ENCODE measurements at places on chromosomes 16 and 17. TPM values are rescaled to one million over a fixed set of nuclear protein-coding genes. Genes with fewer than 3 reads are reported as not detected.

GRCh38 chr17:13508896-13509295 lies 92.8 kb downstream of the HS3ST3A1 start:
- H3K4me3 ChIP-seq, result no peak overlapping the region
- peaks cover 1% of the 10 kb centered on the region for H3K4me1 ChIP-seq
- H3K27ac ChIP-seq, result peak overlapping the region; percentile 29
- no peaks in the 10 kb centered on the region for H3K27me3 ChIP-seq
- H3K36me3 ChIP-seq, result no peaks in the 10 kb centered on the region

Gene TBC1D3C
- not detected for total RNA-seq

Gene PDE6G
- total RNA-seq, result not detected

- H3K27ac ChIP-seq, result no peak overlapping the region
- H3K27me3 ChIP-seq, result no peaks in the 10 kb centered on the region
- no peak for DNase-seq
- no peaks in the 10 kb centered on the region for H3K4me1 ChIP-seq
- no peak overlapping the region for H3K4me3 ChIP-seq
Measured at GRCh38 chr16:59540621-59541020, 806.5 kb upstream of the GOT2 start.

Gene RCVRN
- total RNA-seq, result not detected

Gene CLDN7
- 3.3 TPM for total RNA-seq

- H3K27ac ChIP-seq, result no peak overlapping the region
- no peak for DNase-seq
- peaks cover 8% of the 10 kb centered on the region for H3K4me1 ChIP-seq
- no peaks in the 10 kb centered on the region for H3K27me3 ChIP-seq
- no peaks in the 10 kb centered on the region for H3K36me3 ChIP-seq
- no peak overlapping the region for H3K4me3 ChIP-seq
Measured at GRCh38 chr17:1753767-1754429, 8.0 kb upstream of the SERPINF1 start.

Gene CHTF8
- total RNA-seq, result 88.1 TPM

DNA sequence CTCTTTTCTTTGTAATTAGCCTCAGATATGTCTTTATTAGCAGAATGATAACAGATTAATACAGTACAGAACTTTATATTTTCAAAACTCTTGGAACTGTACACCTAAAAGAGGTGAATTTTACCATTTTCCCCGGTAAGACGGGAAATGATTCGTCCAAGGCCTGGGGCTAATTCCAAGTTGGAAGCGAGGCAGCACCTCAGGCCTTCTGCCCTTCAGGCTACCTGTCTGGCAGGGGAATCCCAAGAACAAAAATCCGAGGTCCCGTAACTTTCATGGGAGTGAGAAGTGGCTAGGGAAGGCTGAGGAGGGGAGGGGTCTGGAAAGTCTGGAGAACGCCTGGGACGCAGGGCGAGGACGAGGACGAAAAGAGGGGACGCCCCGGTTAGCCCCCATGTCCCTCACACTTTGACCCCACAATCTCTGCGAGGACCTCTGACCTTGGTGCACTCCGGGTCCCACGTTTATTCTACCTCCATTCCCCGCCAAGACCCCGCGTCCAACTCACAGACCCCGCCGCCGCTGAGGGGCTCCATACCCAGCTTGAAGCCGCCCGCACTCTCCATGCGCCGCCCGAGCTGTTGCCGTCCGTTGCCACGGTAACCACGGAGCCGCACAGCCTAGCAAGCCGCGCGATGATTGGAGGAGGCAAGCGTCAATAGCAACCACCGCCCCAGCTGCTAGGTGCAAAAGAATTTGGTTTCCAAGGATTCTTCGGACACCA lies at the start of gene HYDIN:
Gene HYDIN (minus strand): TSS at position 601 of the 724 bp plus-strand sequence. CDS start 43,827 bp downstream, outside the sequence.
- H3K4me1 ChIP-seq, result no peaks in the 10 kb centered on the region
- DNase-seq, result peak; percentile 57
- no peak within 1 kb of the TSS for H3K4me3 ChIP-seq
- no peak within 1 kb of the TSS for H3K27ac ChIP-seq
- no peaks in the 10 kb centered on the region for H3K27me3 ChIP-seq
- H3K36me3 ChIP-seq, result no peaks in the 10 kb centered on the region

DNA sequence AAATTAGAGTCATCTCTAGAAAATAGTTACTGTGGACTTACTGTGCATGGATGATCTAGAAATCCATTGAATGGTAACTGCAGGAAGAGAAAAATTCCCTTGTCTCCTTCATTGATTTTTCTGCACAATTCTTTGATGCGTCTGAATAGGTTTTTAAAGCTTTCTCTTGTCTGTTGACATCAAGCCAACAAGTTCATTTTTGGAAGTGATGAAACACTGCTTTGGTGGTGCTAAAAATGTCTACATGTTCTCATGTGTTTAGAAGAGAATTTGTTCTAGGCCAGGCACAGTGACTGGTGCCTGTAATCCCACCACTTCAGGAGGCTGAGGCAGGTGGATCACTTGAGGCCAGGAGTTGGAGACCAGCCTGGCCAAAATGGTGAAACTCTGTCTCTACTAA lies 57.1 kb upstream of the AXIN2 start:
- H3K4me3 ChIP-seq, result no peak overlapping the region
- no peaks in the 10 kb centered on the region for H3K4me1 ChIP-seq
- DNase-seq, result no peak
- H3K36me3 ChIP-seq, result no peaks in the 10 kb centered on the region
- H3K27me3 ChIP-seq, result no peaks in the 10 kb centered on the region

Gene CLEC3A
- total RNA-seq, result not detected

Gene VTN
- total RNA-seq, result 5.6 TPM

DNA sequence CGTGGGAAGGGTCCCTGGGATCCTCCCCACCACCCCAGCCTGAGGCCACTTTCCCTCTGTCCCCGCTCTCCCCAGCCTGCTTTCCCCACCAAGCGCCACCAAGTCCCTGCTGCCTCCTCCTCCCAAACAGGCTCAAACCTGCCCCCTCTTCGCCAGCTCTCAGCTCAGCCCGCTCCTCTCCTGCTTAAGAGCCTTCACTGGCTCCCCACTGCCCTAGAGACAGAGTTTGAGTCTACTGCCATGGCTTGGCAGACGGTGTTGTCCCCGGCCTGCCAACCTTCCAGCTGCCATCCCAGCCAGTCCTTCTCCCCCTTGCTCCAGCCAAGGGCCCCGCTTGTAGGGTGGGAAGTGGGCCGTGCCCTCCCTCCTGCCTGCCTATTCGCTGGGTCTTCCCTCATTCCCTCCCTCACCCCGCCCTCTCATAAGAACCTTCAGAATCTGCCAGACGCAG lies 11.1 kb downstream of the IL4R start:
- no peaks in the 10 kb centered on the region for H3K36me3 ChIP-seq
- no peak overlapping the region for H3K4me3 ChIP-seq
- DNase-seq, result no peak
- no peaks in the 10 kb centered on the region for H3K4me1 ChIP-seq
- no peaks in the 10 kb centered on the region for H3K27me3 ChIP-seq

Gene WFIKKN1
- 1.7 TPM for total RNA-seq

DNA sequence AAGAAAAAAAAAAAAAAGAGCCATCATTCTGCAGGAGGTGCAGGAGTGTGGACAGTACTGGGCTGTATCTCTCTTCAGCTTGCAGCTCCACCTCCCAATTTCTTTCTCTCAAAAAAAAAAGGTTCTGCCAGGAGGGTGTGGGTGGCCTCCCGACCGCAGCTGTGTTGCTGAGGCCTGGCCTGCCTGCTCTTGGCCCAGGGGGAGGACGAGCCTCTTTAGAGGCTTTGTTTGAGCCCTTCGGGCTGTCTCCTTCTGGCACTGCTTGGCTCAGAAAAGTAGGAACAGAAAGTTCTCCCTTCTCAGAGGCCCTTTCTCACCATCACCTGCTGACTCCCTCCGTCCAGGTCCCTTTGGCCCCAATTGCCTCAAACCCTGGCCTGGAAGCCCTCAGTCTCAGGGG lies 22.2 kb upstream of the C17orf107 start:
- H3K36me3 ChIP-seq, result no peaks in the 10 kb centered on the region
- H3K4me3 ChIP-seq, result no peak overlapping the region
- H3K27ac ChIP-seq, result no peak overlapping the region
- peaks cover 9% of the 10 kb centered on the region for H3K4me1 ChIP-seq
- H3K27me3 ChIP-seq, result no peaks in the 10 kb centered on the region

GRCh38 chr16:19304750-19305149 lies 19.2 kb downstream of the CLEC19A start:
- H3K36me3 ChIP-seq, result no peaks in the 10 kb centered on the region
- no peaks in the 10 kb centered on the region for H3K4me1 ChIP-seq
- no peak overlapping the region for H3K27ac ChIP-seq
- no peak for DNase-seq

- no peaks in the 10 kb centered on the region for H3K36me3 ChIP-seq
- H3K27me3 ChIP-seq, result no peaks in the 10 kb centered on the region
- no peaks in the 10 kb centered on the region for H3K4me1 ChIP-seq
- no peak overlapping the region for H3K4me3 ChIP-seq
- no peak overlapping the region for H3K27ac ChIP-seq
Measured at GRCh38 chr17:62597150-62597549, 30.3 kb upstream of the MRC2 start.

Gene GSG1L
- not detected for total RNA-seq

DNA sequence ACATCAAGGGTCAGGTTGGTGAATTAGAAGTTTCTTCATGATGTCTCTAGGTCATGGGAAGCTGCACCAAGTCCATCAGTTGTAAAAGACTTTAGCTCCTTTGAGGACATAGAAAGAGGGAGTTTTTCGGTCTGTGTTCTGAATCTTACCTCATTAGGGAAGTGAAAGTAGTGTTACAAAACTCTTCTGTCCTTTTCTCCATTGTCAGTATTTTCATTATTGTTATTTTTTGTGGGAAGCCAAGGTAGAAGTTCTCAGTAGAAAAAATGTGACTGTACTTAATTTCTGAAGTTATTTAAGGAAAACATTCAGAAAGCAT lies 24.2 kb downstream of the MAP3K3 start:
- H3K4me1 ChIP-seq, result no peaks in the 10 kb centered on the region
- H3K36me3 ChIP-seq, result no peaks in the 10 kb centered on the region
- H3K27ac ChIP-seq, result no peak overlapping the region
- DNase-seq, result no peak
- no peak overlapping the region for H3K4me3 ChIP-seq

Gene CACNG3
- total RNA-seq, result not detected

Gene ADAM11
- total RNA-seq, result 1.7 TPM

DNA sequence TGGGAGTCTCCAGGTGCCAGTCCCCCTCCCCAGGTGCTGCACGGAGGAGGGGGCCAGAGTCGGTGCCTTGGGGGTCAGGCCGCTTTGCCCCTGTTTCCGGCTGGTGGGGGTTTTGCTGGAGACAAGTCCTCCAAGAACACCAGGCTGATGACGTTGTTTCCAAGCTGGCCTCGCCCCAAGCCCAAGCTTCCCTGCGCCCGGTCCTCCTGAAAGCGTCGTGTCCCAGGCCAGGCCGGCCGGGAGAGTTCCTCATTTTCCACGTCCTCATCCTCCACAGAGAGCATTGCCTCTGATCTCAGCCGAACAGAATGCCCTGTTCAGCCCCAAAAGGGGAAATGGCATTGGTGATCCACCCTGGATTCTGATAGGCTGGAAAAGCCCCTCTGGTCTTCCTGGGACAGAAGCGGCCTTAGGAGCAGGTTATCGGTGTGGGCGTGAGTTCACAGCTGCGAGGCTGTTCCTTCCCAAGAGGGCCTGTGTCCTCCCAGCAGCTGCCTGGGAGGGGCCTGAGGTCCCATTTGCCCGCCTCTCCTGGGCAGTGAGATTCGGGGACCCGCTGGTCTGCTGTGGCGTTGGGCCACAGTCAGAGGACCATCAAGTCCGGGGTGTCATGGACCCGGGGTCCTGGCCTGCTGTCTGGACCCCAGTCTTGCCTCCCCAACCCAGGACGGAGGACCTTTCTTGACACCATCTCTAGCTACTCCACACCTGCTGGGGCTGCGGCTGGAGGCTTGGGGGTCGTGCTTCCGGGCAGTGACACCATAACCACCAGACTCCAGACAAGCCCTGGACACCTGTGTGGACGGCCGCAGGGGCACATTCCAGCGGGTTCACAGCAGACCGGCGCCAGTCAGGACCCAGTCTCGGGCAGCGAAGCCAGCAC lies 7.1 kb downstream of the SOX8 start:
- H3K4me3 ChIP-seq, result no peak overlapping the region
- H3K4me1 ChIP-seq, result no peaks in the 10 kb centered on the region
- DNase-seq, result no peak
- no peaks in the 10 kb centered on the region for H3K36me3 ChIP-seq
- H3K27ac ChIP-seq, result no peak overlapping the region

DNA sequence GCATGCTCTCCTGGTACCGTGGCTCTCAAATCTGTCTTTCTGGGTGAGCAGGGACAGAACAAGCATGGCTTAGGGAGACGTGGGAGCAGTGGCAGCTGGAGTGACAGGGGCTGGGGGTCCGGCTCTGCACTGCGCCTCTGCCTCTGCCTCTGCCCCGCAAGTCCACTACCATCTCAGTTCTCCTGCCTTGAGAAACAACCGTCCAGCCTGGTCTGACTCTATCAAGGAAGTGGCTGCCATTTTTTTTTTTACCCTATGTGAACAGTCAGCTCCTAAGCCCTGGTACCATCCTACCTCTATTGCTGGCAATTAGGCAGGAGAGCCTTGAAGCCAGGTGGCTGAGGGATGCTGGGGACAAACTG lies 16.1 kb downstream of the HIC1 start:
- no peak for DNase-seq
- no peak overlapping the region for H3K4me3 ChIP-seq
- peaks cover 43% of the 10 kb centered on the region for H3K4me1 ChIP-seq
- no peaks in the 10 kb centered on the region for H3K27me3 ChIP-seq
- no peaks in the 10 kb centered on the region for H3K36me3 ChIP-seq
- peak overlapping the region; percentile 75 for H3K27ac ChIP-seq

DNA sequence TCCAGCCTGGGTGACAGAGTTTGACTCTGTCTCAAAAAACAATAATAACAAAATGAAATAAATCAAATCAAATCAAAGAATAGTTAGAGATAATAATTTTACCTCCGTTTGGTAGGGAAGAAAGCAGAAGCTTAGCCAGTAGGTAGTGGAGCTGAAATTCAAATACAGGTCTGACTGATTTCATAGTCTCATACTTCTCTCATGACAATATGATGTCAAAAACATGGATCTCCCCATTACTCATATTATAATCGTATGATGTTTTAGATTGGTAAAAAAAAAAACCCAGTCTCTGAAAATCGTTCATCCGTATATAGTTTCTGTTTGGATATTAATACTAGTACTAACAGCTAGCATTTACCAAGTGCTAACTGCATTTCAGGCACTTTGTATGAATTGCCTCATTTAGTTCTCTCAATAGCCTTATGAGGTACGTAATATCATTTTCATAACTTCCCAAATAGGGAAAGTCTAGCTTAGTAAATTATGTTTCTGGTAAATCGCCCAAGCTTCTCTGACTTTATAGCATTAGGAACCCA lies 48.7 kb downstream of the CDH8 start:
- H3K36me3 ChIP-seq, result no peaks in the 10 kb centered on the region
- no peak overlapping the region for H3K27ac ChIP-seq
- no peak for DNase-seq
- H3K4me1 ChIP-seq, result no peaks in the 10 kb centered on the region
- H3K4me3 ChIP-seq, result no peak overlapping the region
- H3K27me3 ChIP-seq, result no peaks in the 10 kb centered on the region

- peaks cover 3% of the 10 kb centered on the region for H3K4me1 ChIP-seq
- H3K27ac ChIP-seq, result no peak overlapping the region
- no peak for DNase-seq
- H3K36me3 ChIP-seq, result no peaks in the 10 kb centered on the region
- H3K27me3 ChIP-seq, result no peaks in the 10 kb centered on the region
- no peak overlapping the region for H3K4me3 ChIP-seq
Measured at GRCh38 chr17:70563281-70563820, 394.0 kb downstream of the KCNJ2 start.

GRCh38 chr17:54530398-54530797 lies 370.3 kb upstream of the TOM1L1 start:
- no peak for DNase-seq
- no peak overlapping the region for H3K27ac ChIP-seq
- H3K27me3 ChIP-seq, result no peaks in the 10 kb centered on the region
- no peaks in the 10 kb centered on the region for H3K36me3 ChIP-seq

Gene DNAAF1
- total RNA-seq, result 0.76 TPM

Gene PRAC1
- not detected for total RNA-seq

GRCh38 chr16:30914830-30915229 lies 8.5 kb upstream of the FBXL19 start:
- H3K36me3 ChIP-seq, result no peaks in the 10 kb centered on the region
- H3K27ac ChIP-seq, result no peak overlapping the region
- H3K27me3 ChIP-seq, result no peaks in the 10 kb centered on the region
- DNase-seq, result no peak
- no peaks in the 10 kb centered on the region for H3K4me1 ChIP-seq
- no peak overlapping the region for H3K4me3 ChIP-seq
